Hindlimb muscle (tissue), 1 donor: ENCODE measurements at places on chromosomes 12 and 14. TPM values are rescaled to one million over a fixed set of nuclear protein-coding genes. Genes with fewer than 3 reads are reported as not detected.

DNA sequence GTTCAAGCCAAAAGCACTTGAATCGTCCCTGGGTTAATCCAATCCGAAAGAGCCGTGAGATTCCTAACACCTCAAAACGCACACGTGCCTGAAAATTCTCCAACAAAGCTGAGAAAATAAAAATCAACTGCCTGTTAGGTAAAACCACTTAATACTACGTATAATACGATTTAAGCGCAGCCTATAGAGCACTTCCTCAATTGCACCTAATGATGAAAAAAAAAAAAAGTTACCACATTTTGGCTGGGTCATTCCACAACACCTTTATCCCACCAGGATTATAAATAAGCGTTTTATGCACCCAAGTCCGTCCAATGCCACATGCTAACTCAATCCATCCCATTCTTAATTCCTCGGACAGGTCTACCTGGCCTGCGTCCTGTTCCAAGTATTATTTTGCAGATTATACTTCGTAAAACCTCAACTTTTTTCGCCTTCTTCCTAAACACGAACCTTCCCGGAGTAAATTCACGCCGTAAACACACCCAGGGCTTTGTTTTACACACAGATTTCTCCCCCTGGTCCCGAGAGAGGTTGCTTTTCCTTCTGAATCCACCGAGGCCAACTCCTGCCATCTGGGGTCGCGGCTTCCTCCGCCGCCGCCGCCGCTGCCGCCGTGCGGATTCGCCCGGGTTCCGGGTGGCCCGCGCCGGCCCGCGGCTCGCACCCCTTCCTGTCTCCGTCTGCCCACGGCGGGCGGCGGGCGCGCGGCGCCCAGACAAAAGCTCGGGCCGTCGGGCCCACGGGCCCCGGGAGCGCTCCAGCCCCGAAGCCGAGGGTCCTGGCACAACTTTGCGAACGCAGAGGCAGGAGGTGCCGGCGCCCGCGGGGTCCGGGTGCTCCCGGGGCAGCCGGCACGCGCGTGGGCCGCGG, 66.2 kb downstream of the RNF34 start:
- no peak for DNase-seq

DNA sequence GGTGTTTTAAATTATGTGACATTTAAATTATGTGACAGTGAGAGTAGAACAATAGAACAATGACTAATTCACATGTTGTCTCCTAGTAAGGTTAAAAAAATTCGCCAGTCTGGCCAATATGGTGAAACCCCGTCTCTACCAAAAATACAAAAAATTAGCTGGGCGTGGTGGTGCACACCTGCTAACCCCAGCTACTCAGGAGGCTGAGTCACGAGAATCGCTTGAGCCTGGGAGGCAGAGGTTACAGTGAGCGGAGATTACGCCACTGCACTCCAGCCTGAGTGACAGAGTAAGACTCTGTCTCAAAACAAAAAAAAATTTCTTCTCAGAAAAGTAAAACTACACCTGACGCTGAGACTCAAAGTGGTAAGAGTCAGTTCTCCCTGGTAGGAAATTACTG, 2.7 kb downstream of the CS start:
- DNase-seq, result no peak

- DNase-seq, result no peak
Observed at GRCh38 chr12:70744178-70744577, 106.9 kb upstream of the PTPRB start.

Gene TM9SF1
- polyA plus RNA-seq, result 18.6 TPM

GRCh38 chr12:118164798-118165486, 29.0 kb downstream of the PEBP1 start:
- no peak for DNase-seq

Gene OR8S1
- not detected for polyA plus RNA-seq

Gene ASCL1
- polyA plus RNA-seq, result not detected
